ENCODE measurements at places on chromosomes 4 and X. TPM values are rescaled to one million over a fixed set of nuclear protein-coding genes. Genes with fewer than 3 reads are reported as not detected.

TACR3 gene
- total RNA-seq = under 0.01 TPM

WFS1 gene
- 19.3 TPM for total RNA-seq

SLC7A11 gene
- 98.3 TPM for total RNA-seq

CXorf38 gene
- total RNA-seq = 10.7 TPM

DCHS2 gene
- 0.11 TPM for total RNA-seq

ITGB1BP2 gene
- total RNA-seq = 1.00 TPM

BTC gene
- 0.25 TPM for total RNA-seq

PUDP gene
- total RNA-seq = 11.5 TPM

ETDA gene
- not detected for total RNA-seq

FAM184B gene
- under 0.01 TPM for total RNA-seq

SEL1L3 gene
- 40.1 TPM for total RNA-seq
